Activated T-cell treated with anti-CD3 and anti-CD28 coated beads for 48 hours (primary cell): ENCODE measurements at places on chromosomes 1 and 21.

DNA sequence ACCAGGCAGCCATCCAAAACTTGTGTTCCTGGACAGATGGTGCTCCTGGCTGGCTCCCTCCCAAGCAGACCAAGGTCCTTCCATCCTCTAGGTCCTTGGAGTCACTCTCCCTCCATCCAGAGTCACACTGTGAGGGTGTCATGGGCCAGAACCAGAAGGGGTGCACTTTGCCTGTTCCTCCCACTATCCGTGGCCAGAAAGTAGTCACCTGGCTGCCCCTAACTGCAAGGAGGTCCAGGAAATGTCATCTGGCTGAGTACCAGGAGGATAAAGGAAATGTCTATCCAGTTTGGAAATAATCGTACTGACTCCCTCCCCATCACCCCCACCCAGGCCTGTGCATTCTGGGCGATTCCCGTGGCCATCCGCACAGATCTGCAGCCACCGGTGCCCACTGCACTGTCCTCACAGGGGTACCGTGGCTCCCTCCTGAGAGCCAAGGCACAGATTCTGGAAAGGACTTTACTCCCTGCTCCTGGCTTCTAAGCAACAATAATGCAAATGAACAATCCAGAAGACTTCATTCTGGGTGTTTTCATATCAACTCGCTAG lies 253.2 kb downstream of the NPHP4 start:
- no peak for DNase-seq

GRCh38 chr1:31792541-31792940 lies 23.3 kb downstream of the SPOCD1 start:
- DNase-seq, result no peak

DNA sequence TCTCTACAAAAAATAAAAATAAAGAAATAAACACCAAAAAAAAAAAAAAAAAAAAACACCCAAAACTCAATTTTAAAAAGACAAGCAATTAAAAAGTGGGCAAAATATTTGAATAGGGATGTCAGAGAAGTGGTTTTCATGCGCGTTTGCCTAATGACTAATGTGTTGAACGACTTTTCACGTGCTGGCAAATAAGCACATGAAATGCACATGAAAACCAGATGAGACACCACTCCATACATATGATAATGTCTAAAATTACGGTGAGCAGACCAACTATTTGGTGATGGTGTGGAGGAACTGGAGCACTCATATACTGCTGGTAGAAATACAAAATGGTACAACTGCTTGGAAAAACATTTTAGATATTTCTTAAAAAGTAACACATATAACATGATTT lies 39.4 kb upstream of the UHMK1 start:
- no peak for DNase-seq

DNA sequence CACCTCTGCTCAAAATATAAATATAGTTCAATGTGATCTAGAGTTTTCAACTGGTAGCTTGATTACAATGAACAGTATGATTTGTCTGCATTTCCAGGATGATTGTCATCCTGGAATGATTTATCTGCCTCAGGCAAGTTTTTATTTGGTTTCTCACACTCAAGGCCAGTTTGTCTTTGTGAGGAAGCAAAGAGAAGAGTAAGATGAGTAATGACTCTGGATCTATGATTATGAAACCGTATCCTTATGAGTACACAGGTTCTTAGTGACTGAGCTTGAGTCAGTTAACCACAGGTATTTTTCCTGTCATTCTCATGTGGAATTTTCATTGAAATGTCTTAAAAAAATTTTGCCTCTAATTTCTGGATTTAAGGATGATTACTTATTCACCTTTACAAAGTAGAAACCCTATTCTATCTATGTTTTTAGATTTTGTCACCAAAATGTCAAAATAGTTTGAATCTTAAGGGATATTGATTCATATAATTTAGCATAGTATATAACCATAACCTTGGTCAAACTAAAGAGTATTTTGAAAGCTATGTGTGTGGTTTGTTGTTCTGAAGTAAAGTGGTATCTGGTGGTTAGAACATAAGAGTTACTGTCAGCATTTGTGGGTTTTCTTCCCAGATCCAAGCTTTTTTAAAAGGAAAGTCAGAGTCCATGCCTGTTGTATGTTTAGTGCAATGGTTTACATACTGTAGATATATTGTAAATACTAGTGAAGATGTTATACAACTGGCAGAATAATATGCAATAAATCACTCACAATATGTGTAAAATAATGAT lies 145.0 kb downstream of the RASAL2 start:
- no peak for DNase-seq

- no peak for DNase-seq
Measured at GRCh38 chr1:110529011-110529410, 10.0 kb upstream of the KCNA10 start.

DNA sequence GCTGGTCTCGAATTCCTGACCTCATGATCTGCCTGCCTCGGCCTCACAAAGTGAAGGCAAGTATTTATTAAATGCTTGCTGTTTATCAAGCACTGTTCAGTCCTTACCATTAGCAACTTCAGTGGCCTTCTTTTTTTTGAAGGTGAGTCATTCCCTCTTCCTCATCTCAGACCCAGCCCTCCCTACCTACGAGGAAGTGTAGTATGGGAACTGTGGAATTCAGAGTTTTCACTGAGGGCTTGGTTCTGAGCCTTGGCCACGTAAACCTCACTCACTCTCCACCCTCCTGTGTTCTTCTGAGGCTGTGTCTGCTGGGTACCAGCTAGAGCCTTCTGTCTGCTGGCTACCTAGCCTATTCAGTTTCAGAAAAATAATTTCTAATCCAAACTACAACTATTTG lies 218.3 kb upstream of the SGIP1 start:
- DNase-seq, result no peak
